ENCODE measurements at places on chromosomes 16 and 17. TPM values are rescaled to one million over a fixed set of nuclear protein-coding genes. Genes with fewer than 3 reads are reported as not detected.
A peak's percentile ranks its signal among the peaks of the same experiment; 100 is the strongest.

DNA sequence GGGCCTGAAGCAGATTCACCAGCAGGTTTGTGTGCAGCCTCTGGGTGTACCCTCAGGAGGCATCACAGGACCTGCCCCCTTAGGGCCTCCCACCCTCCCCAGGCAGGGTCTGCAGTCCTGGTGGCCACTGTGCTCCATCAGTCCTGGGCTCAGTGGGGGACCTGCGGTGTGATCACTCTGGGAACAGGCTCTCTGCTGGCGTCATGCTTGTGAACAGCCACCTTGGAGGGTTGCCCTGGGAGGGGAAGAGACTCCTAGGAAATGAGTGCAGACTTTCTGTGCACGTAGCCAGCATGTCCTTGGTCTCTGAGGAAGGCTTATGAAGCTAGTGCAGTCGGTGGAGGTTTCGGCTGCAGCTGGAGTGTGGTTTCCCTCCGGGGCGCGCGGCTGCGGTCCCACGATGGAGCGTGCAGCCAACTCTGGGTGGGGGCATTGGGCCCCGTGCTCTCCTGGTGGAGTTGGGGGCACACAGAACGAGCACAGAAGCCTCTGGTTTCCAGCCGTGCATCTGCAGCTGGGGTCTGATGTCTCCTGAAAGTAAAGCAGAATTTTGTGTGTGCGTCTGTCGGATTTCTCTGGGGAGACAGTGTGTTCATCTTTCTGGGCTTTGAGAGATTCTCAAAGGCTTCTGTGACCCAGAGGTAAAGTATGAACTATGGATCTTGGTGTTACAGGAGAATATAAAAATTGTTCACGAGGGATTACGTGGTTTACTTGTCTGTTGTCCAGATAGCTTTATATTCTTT, 68.1 kb upstream of the ZNF750 start:
- DNase-seq: no peak

DNA sequence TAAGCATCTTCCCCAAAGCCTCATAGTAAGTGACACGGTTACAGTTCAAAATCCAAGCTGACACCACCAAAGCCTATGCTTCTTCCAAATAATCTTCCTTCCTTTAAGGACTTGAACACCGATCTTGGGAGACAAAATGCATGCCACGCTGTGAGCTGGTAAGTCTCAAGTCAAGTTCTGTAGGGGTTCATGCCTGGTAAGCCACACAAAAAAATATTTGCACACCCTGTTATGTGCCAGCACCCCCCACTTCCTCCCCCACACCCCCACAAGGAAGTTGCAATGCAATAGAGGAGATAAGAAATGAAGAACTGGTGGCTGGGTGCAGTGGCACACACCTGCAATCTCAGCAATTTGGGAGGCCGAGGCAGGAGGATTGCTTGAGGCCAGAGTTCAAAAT, 5.6 kb downstream of the NOG start:
- no peak for DNase-seq

- DNase-seq: no peak
Measured at GRCh38 chr16:17266608-17267313, 204.0 kb downstream of the XYLT1 start.

DNA sequence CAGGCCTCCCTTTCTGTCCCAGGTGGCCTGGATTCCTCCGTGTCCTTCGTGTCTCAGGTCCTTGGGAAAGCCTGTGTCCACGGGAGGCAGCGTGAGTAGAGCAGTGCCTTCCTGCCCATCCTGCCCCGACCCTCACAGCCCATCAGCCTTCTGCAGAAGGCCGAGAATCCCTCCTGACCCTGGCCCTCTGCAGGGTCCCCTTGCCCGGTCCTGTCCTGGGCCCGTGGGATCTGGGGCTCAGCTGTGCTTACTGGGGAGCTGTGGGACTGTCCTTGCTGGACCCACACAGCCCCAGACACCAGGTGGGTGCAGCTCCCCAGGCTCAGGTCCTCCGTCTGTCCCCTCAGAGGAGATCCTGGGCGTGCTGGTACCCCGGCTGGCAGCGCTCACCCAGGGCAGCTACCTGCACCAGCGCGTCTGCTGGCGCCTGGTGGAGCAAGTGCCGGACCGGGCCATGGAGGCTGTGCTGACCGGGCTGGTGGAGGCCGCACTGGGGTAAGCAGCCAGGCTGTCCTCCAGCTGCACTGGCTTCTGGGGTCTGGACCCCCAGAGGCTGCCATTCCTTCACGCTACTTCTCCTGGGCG, 3.9 kb downstream of the TELO2 start:
- DNase-seq: no peak

DNA sequence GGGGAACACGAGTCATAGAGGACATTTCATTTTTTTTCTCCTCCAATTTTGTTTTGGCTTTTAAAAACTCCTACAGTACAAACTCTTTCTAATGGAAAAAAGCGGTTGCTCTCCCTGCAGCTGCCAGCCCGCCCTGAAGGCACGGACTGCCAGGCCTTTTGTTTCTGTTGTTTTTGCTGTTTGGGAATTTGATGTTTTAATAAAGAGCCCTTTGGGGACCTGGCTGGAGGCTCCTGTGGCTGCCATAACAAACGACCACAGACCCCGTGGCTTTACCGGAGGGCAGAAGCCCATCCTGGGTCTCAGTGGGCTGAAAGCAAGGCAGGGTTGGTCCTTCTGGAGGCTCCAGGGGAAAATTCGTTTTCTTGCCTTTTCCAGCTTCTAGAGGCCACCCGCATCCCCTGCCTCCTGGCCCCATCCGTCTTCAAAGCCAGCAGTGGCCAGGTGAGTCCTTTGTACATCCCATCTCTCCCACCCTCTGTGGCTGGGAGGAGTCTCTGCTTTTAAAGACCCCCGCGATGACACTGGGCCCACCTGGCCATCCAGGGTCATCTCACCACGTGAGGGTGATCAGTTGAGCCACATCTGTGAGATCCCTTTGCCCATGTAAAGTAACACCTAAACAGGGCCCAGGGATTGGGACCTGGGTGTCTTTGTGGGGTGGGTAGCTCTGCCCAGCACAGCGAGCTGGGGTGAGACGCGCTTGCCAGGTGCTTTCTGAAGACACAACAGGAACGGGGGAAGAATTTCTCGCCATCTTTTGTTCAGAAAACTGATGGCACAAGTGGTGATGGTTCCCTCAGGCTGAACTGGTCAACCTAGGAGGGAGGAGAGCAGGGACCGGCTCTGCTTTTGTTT, 113.9 kb downstream of the BANP start:
- DNase-seq: no peak

DNA sequence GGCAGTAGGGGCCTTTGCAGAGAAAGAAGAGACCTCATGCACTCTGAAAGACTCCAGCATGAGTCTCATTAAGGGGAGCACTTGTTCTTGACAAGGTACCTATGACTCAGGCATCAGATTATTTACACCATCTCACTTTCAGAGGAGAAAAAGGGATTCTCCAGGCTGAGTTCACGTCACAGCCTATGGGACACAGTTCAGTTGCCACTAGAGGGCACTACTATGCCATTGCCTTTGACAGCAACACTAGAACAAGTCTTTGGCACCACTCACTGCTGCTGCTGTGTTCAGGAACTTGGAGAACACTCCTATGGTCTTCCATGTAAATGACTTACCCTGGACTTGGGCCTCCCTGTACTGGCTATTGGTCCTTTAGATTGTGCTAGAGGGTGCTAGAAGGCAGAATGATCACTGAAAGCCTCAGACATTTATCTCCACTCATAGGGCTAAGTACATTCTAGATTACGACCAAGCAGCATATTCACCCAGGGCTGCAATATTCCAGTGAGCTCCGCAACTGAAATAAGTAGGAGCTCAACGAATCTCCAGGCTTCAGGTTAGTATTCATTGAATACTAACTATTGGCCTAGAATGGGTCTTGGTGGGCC, 225.1 kb upstream of the CA10 start:
- DNase-seq: peak; percentile 12

- DNase-seq: no peak
Measured at GRCh38 chr17:50565402-50566350, 5.2 kb downstream of the CACNA1G start.

DNA sequence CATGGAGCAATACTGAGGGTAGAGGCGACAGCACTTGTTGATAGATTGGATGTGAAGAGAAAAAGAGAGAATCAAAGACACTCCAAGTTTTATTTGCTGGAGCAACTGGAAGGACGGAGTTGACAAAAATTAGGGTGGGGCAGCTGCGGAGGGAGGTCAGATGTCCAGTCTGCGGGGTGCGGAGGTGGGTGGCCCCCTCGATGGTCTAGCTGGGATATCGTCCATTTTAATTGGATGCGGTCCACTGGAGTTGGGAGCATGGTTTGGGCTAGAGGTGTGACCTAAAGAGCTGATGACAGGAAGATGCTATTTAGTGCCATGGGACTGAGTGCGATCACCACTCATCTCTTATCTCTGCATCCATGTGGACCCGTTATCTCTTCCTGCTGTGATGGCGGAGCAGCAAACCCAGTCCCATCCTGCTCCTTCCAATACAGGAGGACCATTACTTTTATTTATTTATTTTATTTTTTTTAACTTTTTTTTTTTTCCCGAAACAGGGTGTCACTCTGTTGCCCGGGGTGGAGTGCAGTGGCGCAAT, 48.3 kb upstream of the CBX4 start:
- DNase-seq: no peak

The SLC38A8 gene
- not detected for total RNA-seq

GRCh38 chr17:43475494-43476089, 8.2 kb upstream of the DHX8 start:
- no peak for DNase-seq

GRCh38 chr17:18862011-18862410, 4.1 kb downstream of the PRPSAP2 start:
- no peak for DNase-seq
